ENCODE measurements at places on chromosomes 6 and 20. TPM values are rescaled to one million over a fixed set of nuclear protein-coding genes. Genes with fewer than 3 reads are reported as not detected.

The APCDD1L gene
- not detected for total RNA-seq

The BFSP1 gene
- total RNA-seq: 4.1 TPM

GRCh38 chr6:147961481-147962141, 381.0 kb upstream of the SASH1 start:
- no peak for DNase-seq

DNA sequence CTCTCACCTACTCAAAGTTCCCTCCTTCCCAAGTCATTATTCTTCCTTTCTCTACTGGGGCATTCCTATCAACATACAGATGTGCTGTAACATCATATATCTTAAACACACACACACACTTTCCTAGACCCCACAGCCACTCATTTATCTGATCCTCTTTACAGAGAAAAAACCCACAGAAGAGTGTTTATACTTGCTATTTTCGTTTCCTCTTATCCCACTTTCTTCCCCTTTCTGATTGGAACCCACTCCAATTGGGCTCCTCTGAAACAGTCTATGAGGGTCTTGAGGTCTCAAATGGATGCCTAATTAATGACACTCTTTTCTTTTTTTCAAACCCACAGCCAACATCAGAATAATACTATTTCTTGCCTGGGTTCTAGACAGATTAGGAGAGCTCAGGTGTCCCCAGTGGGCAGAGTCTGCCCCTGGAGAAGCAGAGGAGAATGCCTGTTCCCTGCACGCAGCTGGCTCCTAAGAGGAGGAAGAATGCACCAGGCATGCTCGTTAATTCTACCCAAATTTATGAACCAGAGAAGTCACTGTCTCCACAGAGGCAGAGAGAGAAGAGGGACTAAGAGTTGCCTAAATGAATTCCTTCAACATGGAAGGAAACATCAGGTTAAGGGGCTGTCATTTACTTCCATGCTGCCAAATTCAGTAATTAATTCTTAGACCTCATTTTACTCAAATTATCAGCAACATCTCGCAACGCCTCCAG, 65.9 kb downstream of the CRYBG1 start:
- DNase-seq: no peak

The ARMH2 gene
- total RNA-seq: not detected

- DNase-seq: no peak
Observed at GRCh38 chr20:63081831-63082230, 75.1 kb upstream of the BHLHE23 start.

DNA sequence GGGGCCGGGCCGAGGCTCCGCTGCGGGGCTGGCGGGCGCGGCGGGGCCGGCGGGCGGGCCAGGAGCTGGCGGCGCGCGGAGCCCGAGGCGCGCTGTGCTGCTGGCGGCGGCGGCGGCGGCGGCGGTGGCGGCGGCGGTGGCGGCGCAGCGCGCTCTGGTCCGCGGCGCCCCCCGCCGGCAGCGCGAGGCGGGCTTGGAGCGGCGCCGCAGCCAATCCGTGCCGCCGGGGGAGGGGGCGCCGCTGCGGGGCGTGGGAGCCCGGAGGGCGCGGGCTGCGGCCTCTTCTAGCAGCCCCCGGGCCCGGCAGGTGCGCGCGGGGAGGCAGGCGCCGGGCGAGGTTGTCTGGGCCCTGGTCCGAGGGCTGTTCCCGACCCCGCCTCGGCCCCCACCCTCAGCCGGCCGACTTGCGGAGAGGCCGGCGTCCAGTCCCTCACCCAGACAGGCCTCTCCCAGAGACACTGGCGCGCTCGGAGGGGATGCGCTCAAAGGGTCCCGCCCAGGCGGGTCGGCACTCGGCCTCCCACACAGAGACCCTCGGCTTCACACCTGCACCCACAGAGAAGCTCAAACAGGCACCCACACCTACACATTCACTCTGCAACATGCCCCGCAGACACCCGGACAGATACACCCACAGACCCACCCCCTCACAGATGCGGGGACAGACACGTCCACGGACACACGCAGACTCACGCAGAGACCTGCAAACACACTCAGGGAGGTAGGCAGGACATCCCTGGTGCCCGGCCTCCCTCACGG, at the start of gene RIMS4:
Gene RIMS4 (minus strand): TSS at position 156 of the 759 bp plus-strand sequence. CDS start 275 bp downstream, outside the sequence.
- no peak for DNase-seq

DNA sequence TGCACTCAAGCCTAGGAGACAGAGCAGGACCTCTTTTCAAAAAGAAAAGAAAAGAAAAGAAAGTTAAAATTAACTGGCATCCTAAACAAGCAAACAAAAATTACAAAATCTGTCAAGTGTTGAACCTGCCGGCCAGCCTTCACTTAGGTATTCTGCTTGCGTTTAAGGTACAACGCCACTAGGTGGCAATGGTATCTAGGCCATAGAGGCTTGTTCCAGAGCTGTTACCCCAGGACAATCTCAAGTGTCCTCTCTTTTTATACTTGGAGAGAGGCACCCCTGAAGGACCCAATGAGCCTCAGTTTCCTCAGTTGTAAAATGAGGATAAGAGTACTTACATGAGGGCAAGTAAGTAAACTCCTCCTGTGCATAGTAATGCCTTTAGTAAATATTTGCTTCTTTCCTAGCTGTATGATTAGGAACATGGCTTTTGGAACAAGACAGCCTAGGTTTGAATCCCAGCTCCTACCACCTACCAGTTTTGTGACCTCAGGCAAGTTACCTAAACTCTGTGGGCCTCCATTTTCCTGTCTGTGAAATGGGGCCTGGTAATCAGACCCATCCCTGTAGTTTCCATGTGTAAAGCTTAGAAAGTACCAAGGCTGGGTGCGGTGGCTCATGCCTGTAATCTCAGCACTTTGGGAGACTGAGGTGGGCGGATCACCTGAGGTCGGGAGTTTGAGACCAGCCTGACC, 5.8 kb upstream of the PACSIN1 start:
- peak; percentile 45 for DNase-seq

The FAM184A gene
- 0.35 TPM for total RNA-seq

The NKAIN4 gene
- total RNA-seq: not detected

- DNase-seq: no peak
Observed at GRCh38 chr6:150874179-150874578, 8.7 kb downstream of the MTHFD1L start.

DNA sequence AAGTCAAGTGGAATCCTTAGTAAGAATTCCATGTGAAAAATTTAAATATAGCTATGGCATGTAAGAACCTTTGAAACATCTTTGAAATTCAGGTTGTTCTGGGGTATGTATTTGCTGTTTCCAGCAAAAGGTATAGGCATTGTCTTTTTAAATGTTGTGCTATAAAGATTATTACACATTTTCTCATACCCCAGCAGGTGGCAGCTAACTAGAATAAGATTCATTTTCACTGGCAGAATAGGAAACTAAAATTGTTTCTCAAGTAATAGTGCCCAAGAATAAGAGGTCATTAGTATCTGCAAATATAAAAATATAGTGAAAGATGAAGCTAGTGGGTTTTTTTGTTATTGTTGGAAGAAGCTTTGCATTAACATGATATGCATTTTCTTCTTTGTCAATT, 1.8 kb downstream of the GRIK2 start:
- no peak for DNase-seq

The AIF1 gene
- not detected for total RNA-seq

Measured in NCI-H460 (cell line).